ENCODE measurements at places on chromosomes 5 and 9.

GRCh38 chr5:82151204-82151603, 127.0 kb downstream of the RPS23 start:
- no peak for DNase-seq

DNA sequence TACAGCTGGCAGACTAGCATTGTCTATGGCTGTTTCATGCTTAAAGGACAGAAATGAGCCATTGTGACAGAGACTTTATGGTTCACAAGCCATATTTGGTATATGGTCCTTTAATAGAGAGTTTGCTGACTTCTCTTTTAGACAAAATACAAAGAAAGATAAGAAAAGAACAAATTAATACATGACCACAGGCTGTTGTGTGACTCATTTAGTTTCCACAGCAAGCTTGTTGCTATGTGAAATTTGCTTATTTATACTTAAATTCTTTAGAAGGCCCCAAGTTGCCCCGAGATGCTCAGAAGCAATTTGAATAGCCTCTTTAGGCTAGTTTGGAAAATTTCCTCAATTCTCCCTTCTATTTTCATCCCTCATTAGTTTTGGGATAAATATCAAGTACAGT, 315.3 kb upstream of the RPS23 start:
- DNase-seq = no peak

GRCh38 chr5:168537176-168537575, 8.1 kb downstream of the FBLL1 start:
- DNase-seq = no peak

DNA sequence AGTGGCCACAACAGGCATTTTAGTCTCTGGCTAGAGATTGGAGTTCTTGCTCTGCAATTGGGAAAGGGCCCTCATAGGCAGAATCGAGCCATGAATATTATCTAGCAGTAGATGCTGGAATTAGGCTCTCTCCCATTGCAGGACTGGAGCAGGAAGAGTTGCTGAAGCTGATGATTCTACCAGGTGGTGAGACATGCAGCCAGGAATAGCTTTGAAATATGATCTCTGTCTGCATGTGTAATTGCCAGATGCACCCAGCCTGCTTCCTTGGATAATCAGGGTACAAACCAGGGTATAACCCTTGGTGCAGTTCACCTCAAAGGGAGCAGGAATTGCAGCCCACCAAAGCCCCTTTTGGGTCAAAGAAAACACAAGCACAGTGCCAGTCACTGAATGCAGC, 211.4 kb upstream of the FTMT start:
- no peak for DNase-seq

- DNase-seq = no peak
These were observed 41.9 kb downstream of the SLC22A5 start for GRCh38 chr5:132411304-132412013.

GRCh38 chr5:17005107-17005828, 69.2 kb upstream of the MYO10 start:
- DNase-seq = no peak

DNA sequence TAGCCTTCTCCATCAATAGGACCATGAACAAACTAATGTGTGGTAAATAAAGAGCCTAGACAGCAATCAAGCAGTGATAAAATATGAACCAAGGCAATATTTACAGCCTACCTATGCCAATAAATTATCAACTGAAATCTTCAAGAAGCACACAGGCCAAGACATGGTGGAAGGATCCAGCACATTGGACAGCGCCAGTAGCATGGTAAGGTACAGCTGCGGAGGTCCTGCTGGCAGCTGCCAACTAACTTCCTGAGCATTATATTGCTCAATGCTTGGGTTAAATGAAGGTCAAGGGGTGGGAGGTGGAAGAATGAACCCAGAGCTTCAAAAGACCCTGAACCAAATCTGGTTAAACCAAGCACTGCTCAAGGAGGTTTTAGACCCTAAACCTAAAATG, 16.5 kb upstream of the SPDL1 start:
- no peak for DNase-seq

DNA sequence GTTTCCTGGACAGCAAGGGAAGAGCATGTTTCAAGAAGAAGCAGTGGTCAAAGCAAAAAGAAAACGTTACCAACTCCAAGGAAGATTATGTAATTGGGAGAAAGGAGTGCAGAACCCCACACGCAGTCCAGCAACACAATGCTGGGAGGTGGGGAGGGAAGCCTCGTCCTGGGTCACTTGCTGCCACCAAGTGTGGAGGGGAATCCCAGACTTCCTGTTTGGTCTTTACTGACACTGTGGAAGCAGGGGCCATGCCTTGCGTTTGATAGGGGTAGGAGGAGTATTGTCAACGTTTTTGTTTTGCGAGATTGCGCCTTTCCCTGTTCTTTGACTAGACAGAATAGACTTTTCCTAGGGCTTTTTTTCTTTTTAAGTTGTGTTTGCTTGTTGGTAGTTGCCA, 421.0 kb downstream of the KDM4C start:
- no peak for DNase-seq

DNA sequence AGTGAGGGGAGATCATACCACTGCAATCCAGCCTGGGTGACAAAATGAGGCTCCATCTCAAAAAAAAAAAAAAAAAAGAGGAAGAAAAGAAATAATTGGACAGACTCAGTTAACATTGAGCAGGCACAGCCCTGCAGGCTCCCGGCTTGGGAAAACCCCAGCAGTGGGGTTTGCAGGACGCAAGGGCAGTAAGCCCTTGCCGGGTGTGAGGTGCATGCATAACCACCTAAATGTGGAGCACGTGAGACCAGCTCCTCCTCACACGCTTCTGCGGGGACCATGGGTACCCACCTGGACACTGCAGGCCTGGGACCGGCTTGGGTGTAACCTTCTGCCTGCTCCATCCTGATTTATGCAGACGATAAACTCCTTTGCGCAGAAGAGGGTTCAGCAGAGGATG, 4.8 kb upstream of the SLC6A18 start:
- DNase-seq = no peak

GRCh38 chr9:38343552-38343951, 49.0 kb upstream of the ALDH1B1 start:
- no peak for DNase-seq

DNA sequence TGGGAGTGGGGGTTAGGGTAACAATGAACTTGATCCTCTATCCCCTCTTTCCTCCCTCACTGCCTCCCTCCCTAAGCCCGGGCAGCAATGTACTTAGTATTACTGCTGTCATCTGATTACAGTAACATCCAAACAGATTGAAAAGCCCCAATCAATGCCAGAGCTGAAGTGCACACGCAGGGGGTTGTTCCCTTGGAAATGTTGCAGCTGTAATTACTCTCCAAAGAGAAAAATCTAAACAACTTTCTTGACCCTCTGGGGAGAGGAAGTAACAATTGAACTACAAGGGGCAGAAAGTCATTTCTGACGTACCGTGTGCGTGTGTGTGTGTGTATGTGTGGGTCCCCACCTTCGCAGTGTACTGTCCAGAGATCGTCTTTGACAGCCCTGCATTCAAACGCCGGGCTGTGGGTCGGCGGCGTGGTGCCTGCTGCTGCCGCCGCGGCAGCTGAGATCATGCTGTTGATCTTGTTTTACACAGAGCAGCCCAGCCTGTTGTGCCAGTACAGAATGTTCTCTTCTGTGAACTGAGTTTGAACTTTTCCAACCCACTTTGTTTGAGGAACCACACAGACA, 66.0 kb upstream of the KLF9 start:
- DNase-seq = no peak

GRCh38 chr5:178314961-178315820, 82.6 kb upstream of the PHYKPL start:
- no peak for DNase-seq

DNA sequence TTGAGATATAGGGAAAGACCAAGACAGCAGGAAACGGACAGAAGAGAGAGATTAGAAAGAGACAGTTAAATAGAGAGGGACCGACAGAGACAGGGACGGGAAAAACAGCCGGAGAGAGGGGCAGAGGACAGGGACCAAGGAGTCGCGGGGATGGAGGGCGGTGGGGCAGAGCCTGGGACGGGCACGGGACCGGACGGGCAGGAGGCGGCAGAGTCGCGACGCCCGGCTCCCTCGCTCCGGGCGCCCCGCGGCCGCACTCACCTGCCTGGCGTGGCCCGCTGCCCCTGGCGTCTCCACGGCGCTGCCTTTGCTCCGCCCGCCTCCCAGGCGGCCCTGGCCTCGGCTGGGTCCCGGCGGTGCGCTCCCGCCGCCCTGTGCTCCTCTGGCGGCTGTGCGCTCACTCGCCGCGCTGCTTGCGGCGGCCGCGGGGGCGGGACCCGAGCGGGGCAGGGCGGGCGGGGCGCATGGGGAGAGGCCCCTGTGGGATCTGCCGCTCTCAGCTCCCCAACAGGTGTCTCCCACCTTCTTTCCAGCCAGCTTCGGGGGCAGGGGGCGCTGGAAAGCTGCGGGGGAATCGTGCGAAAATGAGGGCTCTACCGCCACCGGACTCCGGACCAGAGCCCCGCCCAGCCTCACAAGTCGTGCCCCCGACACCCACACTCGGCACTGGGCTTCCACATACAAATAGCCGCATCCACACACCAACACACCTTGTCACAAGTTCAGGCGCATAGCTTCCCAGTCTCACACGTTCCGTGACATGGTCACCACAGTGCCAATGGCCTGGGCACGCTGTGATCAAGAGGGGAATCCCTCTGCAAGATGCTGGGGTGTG, at the start of gene ARID3C:
Gene ARID3C (minus strand): TSS at position 411 of the 835 bp plus-strand sequence. CDS start 1,052 bp downstream, outside the sequence.
- DNase-seq = peak; percentile 24

GRCh38 chr5:149961186-149961685, 678 bp downstream of the SLC26A2 start:
- no peak for DNase-seq

GRCh38 chr5:135130261-135131215, 96.5 kb upstream of the PITX1 start:
- no peak for DNase-seq

DNA sequence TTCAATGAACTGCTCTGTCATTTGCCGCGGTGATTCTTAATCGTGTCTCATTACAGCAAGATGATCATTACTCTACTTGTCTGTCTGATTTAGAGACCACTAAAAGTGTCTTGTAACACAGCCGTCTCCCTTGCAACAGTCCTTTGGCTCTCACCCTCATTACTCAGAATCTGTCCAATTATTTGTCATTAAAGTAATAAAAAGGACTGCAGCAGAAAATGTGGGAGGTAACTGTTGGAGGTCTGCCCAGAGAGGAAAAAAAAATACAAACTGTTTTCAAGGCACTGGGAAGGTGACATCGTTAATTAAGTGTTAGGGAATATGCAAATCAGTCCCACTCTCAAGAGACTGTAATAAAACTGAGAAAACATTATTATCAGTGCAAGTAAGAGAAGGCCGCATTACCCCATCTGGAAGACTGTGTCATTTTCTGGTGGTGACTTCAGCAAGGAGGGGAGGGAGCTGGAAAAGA, 281.0 kb downstream of the RASEF start:
- no peak for DNase-seq

- no peak for DNase-seq
These were observed 75.4 kb upstream of the ANKH start for GRCh38 chr5:14946815-14947620.

- no peak for DNase-seq
These were observed 125.1 kb downstream of the GDNF start for GRCh38 chr5:37714756-37715155.

DNA sequence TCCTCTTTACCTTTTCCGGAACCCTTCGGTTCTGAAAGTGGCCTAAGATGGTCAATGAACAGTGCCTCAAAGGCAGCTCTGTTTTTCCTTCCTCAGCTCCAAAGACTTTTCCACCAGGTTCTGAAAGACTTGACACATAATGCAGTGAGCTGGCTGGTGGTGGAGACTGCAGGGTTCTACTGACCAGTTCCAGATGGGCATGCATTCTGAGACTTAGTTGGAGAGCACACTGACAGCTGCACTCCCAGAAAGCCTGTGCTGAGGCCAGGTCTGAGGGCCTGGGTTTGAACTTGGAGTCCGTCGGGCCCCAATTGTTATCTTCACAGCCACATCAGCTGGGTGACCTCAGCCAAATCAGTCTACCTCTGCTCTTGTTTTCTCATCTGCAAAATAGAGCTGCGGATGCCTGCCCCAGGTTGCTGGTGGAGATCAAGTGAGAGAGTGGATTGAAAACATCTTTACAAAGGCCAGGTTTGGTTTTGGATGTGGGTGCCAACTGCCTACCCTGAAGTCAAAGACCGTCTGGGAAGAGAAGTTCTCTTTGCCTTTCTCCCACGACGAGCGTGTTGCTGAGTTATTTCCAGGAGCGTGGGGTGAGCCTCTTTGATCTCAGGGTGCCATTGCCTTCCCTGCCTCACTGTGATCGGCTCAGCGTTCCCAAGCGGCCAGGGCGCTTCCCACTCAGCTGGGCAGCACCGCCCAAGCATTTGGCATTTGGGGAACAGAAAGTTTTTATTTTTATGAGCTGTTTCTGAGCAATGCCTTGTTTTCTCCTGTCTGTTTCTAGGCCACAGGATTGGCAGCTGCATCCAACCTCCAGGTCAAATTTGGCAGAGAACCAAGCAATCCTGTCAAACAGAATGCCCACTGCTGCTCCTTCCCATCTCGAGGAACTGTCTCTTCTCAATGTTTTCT, 54.9 kb downstream of the RAD23B start:
- no peak for DNase-seq

DNA sequence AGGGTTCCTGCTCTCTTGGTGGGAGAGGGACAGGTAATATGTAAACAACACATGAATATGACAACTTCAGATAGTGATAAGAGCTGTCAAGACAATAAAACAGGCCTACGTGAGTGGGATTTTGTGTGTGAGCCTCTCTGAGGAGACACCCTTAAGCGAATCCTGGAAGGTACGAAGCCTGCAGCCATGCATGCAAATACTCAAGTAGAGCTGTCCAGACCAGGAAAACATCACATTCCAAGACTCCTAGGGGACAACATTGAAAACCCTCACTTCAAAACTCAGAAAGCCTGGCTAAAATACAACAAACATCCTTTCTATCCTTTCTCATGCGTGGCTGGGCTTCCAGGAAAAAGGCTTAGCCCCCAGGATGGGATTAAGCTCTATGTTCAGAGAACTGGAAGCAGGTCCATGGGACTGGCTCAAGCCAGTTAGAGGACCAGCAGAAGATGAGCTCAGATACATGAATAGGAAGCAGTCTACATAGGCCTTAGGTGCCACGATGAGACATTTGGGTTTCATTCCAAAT, 124.8 kb upstream of the IQGAP2 start:
- no peak for DNase-seq

- no peak for DNase-seq
These were observed 76.8 kb upstream of the RANBP3L start for GRCh38 chr5:36378551-36378950.

DNA sequence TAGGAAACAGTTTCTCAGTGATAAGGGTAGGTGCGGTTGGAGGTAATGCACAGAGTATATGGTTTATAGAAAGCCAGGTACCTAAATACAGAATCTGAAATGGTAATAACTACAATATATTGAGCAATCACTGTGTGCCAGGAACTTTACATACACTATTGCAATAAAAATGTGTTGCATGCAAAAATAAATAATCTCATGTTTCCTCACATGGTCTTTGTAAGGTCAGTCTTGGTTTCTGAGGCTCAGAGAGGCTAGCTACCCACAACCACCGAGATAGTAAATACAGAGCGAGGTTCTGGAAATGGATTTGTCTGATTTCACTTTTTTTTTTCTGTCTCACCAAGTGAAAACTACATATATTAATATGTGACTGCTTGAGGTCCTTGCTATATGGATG, 128.9 kb downstream of the CAMK4 start:
- DNase-seq = no peak

- no peak for DNase-seq
These were observed 258.7 kb downstream of the IRX1 start for GRCh38 chr5:3854188-3854821.

- DNase-seq = no peak
These were observed 117.7 kb downstream of the MARCHF3 start for GRCh38 chr5:126912616-126913200.
